ENCODE measurements at places on chromosomes 7 and 10. TPM values are rescaled to one million over a fixed set of nuclear protein-coding genes. Genes with fewer than 3 reads are reported as not detected.

- no peak for DNase-seq
- H3K27me3 ChIP-seq: peaks cover 3% of the 10 kb centered on the region
- no peak overlapping the region for H3K4me3 ChIP-seq
- H3K27ac ChIP-seq: no peak overlapping the region
Measured at GRCh38 chr10:51773681-51774080, 74.3 kb upstream of the CSTF2T start.

Gene ZSCAN21
- total RNA-seq: 7.7 TPM

Gene PRSS2
- total RNA-seq: not detected

DNA sequence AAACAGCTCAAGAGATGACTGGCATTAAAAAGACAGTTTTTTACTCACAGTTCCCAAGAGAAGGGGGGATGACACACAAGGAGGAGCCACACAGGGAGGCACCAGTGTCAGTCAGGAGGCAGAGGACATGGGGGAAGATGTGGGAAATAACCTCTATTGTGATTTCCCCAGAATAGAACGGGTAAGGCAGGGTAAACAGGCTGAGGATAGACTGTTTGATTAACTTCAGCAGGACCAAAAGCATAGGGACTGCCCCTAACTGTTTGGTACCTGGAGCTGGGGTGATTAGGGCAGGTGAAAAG is 60.7 kb downstream of the RAPGEF5 start:
- no peak overlapping the region for H3K27ac ChIP-seq
- peaks cover 15% of the 10 kb centered on the region for H3K4me1 ChIP-seq
- DNase-seq: no peak
- peaks cover 47% of the 10 kb centered on the region for H3K27me3 ChIP-seq
- H3K4me3 ChIP-seq: no peak overlapping the region

DNA sequence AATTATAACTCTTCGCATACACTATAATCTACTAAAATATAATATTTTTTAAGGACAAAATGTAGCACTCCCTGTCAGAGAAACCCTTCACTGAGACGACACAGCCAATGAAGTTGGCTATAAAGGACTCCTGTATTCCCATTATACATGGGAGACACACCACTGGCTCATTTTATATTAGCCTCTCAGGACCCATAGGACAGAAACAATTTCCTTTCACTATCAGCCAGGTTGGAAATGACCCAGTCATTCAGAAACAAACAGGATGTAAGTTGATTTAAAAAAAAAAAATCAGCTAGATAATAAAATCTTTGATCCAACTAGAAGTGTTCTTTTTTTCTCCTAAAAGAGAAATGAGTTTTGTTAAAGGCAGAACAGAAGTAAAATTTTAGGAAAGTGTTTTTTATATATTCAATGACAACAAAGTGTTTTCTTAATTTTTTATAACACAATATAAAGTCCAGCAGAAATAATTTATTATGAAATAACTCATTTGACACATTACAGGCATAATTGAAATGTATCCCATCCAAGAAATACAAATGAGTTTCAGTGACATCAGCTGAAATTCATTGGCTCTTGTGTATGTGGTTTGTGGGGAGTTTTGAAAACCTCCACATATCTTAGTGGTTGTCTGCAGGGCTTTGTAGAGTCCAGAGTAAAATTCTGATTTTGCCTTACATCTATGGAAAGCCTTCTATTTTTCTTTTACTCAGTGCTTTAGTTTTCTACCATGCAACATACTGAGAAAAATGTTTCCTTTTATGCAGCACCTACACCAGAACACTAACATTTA is 64.1 kb downstream of the CTTNBP2 start:
- no peak for DNase-seq
- H3K27ac ChIP-seq: no peak overlapping the region
- H3K36me3 ChIP-seq: no peaks in the 10 kb centered on the region
- no peaks in the 10 kb centered on the region for H3K27me3 ChIP-seq
- H3K4me3 ChIP-seq: no peak overlapping the region
- no peaks in the 10 kb centered on the region for H3K4me1 ChIP-seq

Gene WNT8B
- total RNA-seq: 0.14 TPM

- no peak overlapping the region for H3K4me3 ChIP-seq
- H3K4me1 ChIP-seq: peaks cover 10% of the 10 kb centered on the region
- DNase-seq: no peak
- H3K27ac ChIP-seq: no peak overlapping the region
Measured at GRCh38 chr7:110943701-110944345, 147.1 kb upstream of the LRRN3 start.

DNA sequence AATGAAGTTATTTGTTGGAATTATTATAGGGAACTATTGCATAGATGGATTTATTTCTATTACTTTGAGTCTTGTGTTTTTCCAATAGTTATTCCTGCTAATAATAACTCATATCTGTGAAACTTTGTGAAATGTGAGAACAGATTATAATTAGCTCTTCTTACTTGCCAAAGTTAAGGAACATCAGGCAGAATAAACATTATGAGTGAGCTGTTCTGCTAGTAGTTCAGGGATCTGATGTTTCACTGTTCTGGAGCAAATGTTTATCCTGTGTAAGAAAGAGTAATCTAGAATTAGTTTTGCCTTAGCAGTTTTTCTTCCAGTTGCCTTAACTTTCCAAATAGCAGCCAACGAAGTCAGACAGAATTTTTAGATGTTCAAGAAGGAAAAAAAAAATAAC is 245.2 kb upstream of the PLXDC2 start:
- no peaks in the 10 kb centered on the region for H3K27me3 ChIP-seq
- DNase-seq: no peak
- no peak overlapping the region for H3K27ac ChIP-seq
